ENCODE measurements at places on chromosomes 2 and 18.
A peak's percentile ranks its signal among the peaks of the same experiment; 100 is the strongest.

DNA sequence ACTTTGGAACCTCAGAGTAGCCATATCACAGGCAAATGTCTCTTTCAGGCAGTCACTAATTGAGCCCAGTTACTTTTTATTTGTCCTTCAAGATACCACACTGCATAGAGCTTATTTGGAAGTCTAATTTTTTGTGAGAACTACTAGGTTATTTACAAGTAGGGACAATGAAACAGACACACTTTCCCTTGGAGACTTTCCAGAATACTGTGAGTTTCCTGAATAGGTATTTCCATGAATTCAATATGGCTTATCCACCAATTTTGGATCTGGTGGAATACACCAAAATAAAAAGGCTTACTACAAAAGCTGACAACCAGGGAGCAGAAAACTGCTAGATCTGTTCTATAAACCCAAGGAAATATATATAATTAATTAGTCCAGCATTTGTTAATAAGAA is 83.3 kb downstream of the NRXN1 start:
- H3K27me3 ChIP-seq, result no peaks in the 10 kb centered on the region
- H3K4me1 ChIP-seq, result no peaks in the 10 kb centered on the region
- no peak overlapping the region for H3K4me3 ChIP-seq
- DNase-seq, result no peak
- no peaks in the 10 kb centered on the region for H3K36me3 ChIP-seq
- no peak overlapping the region for H3K27ac ChIP-seq

DNA sequence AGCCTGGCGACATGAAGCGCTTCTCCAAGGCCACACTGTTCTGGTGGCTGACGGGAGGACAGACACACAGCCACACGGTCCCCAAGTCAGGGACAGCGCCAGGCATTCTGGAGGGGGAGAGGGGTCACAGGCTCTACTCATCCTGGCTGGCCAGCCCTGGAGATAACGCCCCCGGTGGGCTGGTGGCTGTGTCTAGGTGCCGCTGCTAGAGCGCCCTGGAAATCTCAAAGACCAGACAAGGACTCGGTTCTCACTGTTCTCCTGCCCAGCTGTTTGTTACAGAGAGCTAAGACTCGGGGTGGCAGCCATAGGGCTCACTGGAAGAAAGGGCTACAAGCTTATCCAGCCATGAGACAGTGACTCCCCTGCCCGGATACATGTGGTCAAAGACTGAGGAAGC is 72.0 kb downstream of the KCNF1 start:
- no peaks in the 10 kb centered on the region for H3K4me1 ChIP-seq
- no peak for DNase-seq
- H3K27me3 ChIP-seq, result no peaks in the 10 kb centered on the region
- no peaks in the 10 kb centered on the region for H3K36me3 ChIP-seq

DNA sequence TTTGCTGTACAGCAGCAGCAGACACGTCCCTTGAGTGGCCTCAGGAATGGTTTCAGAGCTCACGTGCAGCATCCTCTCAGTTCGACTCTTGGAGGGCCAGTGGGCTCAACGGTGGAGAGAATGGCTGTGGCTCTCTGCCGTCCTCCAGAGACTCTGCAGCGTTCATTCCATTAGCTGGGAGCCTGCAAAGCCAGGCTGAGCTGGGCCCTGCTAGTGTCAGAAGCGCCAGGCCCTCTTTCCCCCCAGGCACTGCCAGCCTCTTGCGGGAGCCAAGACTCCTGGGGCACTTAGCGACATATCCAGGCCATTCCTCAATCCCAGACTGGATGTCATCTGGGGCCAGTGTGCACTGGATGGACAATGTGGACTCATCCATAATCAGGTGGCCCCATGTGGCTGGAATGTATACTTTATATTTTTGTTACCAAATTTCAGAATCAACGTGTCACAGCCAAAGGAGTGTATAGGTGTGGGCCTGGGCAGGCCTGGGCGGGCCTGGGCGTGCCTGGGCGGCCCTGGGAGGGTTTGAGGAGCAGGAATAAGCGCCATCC is 125.1 kb upstream of the EPAS1 start:
- no peak for DNase-seq
- H3K27me3 ChIP-seq, result no peaks in the 10 kb centered on the region
- no peak overlapping the region for H3K27ac ChIP-seq
- H3K4me1 ChIP-seq, result peaks cover 5% of the 10 kb centered on the region

DNA sequence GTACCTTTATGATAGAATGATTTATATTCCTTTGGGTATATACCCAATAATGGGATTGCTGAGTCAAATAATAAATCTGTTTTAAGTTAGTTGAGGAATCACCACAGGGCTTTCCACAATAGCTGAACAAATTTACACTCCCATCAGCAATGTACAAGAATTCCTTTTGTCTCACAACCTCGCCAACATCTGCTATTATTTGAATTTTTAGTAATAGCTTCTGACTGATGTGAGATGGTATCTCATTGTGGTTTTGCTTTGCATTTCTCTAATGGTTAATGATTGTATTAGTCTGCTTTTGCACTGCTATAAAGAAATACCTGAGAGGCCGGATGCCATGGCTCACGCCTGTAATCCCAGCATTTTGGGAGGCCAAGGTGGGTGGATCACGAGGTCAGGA is 1387.6 kb upstream of the ACVR2A start:
- H3K4me1 ChIP-seq, result no peaks in the 10 kb centered on the region
- no peak overlapping the region for H3K4me3 ChIP-seq

DNA sequence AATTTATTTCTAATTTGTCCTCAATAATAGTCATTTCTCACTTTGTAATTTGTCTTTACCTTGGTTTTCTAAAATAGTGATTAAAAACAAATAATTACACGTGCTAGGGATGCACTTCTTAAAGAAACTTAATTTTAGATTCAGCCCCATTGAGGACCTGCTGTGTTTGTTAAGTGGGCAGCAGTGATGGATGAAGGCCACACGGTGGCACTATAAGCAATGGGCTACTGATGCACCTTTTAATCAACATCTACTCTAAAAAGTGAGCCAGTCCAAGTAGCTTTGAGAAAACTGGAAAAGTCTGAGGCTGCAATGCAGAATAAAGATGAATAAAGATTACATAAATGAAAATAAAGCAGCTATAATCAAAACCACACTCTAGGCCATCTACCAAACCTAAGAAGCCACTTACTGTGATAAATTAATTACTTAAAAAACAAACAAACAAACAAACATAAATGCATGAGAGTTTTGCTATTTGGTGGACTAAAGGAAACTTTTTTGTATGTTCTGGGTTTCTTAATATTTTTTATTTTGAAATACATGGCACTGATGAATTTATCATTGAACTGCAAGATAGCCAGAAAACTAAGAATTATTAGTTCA is 89.3 kb downstream of the PDE11A start:
- H3K27ac ChIP-seq, result no peak overlapping the region
- no peaks in the 10 kb centered on the region for H3K4me1 ChIP-seq
- DNase-seq, result peak; percentile 39
- H3K4me3 ChIP-seq, result no peak overlapping the region
- H3K36me3 ChIP-seq, result no peaks in the 10 kb centered on the region
- H3K27me3 ChIP-seq, result peaks cover 2% of the 10 kb centered on the region

GRCh38 chr2:170411660-170412059 is 233.7 kb downstream of the MYO3B start:
- peaks cover 4% of the 10 kb centered on the region for H3K4me1 ChIP-seq
- no peak for DNase-seq
- peaks cover 13% of the 10 kb centered on the region for H3K27me3 ChIP-seq
- no peak overlapping the region for H3K27ac ChIP-seq
- H3K36me3 ChIP-seq, result no peaks in the 10 kb centered on the region

- no peak overlapping the region for H3K4me3 ChIP-seq
- no peaks in the 10 kb centered on the region for H3K36me3 ChIP-seq
- no peak for DNase-seq
- H3K27me3 ChIP-seq, result no peaks in the 10 kb centered on the region
Observed at GRCh38 chr2:18993756-18994338, 364.6 kb downstream of the OSR1 start.

- no peak overlapping the region for H3K27ac ChIP-seq
- no peak overlapping the region for H3K4me3 ChIP-seq
- H3K27me3 ChIP-seq, result peaks cover 9% of the 10 kb centered on the region
- no peaks in the 10 kb centered on the region for H3K36me3 ChIP-seq
Observed at GRCh38 chr2:200748779-200749178, 62.9 kb upstream of the BZW1 start.

- no peaks in the 10 kb centered on the region for H3K36me3 ChIP-seq
- no peak overlapping the region for H3K27ac ChIP-seq
- no peaks in the 10 kb centered on the region for H3K4me1 ChIP-seq
Observed at GRCh38 chr2:234917211-234917975, 34.4 kb upstream of the SH3BP4 start.

- no peak overlapping the region for H3K4me3 ChIP-seq
- H3K36me3 ChIP-seq, result peaks cover 5% of the 10 kb centered on the region
- peak overlapping the region; percentile 21 for H3K27ac ChIP-seq
- peaks cover 17% of the 10 kb centered on the region for H3K4me1 ChIP-seq
- H3K27me3 ChIP-seq, result no peaks in the 10 kb centered on the region
- DNase-seq, result peak; percentile 46
Observed at GRCh38 chr2:121722479-121722878, 14.2 kb downstream of the NIFK start.

DNA sequence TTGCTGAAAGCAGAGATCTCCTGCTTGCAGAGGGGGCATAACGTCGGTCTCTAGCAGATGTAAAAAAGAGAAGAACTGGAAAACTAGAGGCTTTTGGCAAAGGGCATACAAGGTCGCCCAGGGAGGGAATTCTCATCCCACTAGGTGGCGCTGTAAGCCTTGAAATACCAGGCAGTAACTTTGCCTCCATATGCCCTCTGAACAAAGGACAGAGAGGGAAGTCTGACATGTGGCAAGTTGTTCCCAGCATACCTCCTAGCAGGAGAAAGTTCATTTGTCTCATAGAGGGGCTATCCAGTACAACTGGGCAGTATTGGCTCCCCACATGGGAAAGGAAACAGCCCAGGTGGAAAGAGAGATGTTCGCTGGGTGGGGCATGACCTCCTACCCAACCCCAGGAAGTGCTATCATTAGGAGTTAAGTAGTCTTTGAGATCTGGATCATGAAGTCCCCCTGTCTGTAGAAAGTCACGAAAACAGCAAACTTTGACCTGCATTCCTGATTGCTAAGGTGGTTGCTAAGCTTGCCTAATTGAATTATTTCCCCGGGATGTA is 39.9 kb downstream of the STK17B start:
- peak; percentile 83 for DNase-seq
- no peaks in the 10 kb centered on the region for H3K27me3 ChIP-seq
- H3K4me3 ChIP-seq, result no peak overlapping the region
- peak overlapping the region; percentile 79 for H3K27ac ChIP-seq
- peaks cover 67% of the 10 kb centered on the region for H3K36me3 ChIP-seq

GRCh38 chr2:80393991-80394390 is 89.4 kb upstream of the LRRTM1 start:
- H3K36me3 ChIP-seq, result no peaks in the 10 kb centered on the region
- H3K27me3 ChIP-seq, result no peaks in the 10 kb centered on the region
- no peaks in the 10 kb centered on the region for H3K4me1 ChIP-seq
- H3K4me3 ChIP-seq, result no peak overlapping the region
- no peak overlapping the region for H3K27ac ChIP-seq

DNA sequence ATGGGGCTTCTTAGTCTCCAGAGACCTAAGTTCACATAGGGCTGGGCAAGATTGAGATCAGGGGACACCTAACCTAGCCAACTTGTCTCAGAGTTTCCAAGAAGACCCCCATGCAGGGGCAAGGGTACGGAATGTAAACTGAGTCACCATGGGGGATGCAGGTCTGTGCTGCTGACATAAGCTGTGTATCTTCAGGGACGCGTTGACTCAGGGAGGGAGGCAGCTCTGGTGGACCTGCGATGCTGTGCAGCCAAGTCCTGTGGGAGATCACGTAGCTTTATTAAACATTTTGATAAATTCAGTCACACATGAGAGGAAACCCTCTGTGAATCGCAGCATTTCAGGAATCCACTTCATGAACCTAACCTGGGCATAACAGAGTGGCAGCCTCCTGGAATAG is 216.0 kb downstream of the ANKRD30B start:
- no peak overlapping the region for H3K4me3 ChIP-seq
- no peak for DNase-seq
- no peaks in the 10 kb centered on the region for H3K27me3 ChIP-seq
- H3K36me3 ChIP-seq, result no peaks in the 10 kb centered on the region
- no peak overlapping the region for H3K27ac ChIP-seq
- no peaks in the 10 kb centered on the region for H3K4me1 ChIP-seq

GRCh38 chr2:109285244-109285651 is 156.2 kb downstream of the SH3RF3 start:
- no peak for DNase-seq
- no peaks in the 10 kb centered on the region for H3K36me3 ChIP-seq
- no peak overlapping the region for H3K27ac ChIP-seq
- no peaks in the 10 kb centered on the region for H3K4me1 ChIP-seq
- H3K4me3 ChIP-seq, result no peak overlapping the region

GRCh38 chr2:15844211-15844801 is 96.0 kb upstream of the MYCN start:
- no peaks in the 10 kb centered on the region for H3K36me3 ChIP-seq
- no peak overlapping the region for H3K4me3 ChIP-seq
- no peak for DNase-seq
- H3K27ac ChIP-seq, result no peak overlapping the region

DNA sequence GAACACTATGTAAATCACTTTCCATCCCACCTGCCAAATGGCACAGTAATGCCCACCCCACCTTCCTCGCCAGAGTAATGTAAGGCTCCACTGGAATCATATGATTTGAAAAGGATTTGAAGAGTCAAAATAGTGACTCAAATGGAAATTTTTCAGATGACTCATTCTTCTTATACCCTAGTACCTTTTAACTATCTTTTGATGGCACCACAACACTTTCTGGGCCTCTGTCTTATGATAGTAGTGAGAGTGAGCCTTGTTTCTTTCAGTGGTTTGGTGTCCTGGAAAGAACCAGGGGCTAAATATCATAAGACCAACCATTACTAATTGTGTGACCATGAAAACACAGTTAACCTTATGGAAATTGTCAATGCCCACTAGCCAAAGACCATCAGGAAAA is 235.4 kb upstream of the SLC14A2 start:
- no peak for DNase-seq
- peaks cover 3% of the 10 kb centered on the region for H3K4me1 ChIP-seq
- H3K4me3 ChIP-seq, result no peak overlapping the region

- no peak overlapping the region for H3K4me3 ChIP-seq
- no peaks in the 10 kb centered on the region for H3K4me1 ChIP-seq
- no peak overlapping the region for H3K27ac ChIP-seq
- no peaks in the 10 kb centered on the region for H3K36me3 ChIP-seq
- peaks cover 4% of the 10 kb centered on the region for H3K27me3 ChIP-seq
- DNase-seq, result no peak
Observed at GRCh38 chr2:165470361-165470760, 863 bp downstream of the CSRNP3 start.

- H3K27ac ChIP-seq, result no peak overlapping the region
- H3K36me3 ChIP-seq, result no peaks in the 10 kb centered on the region
- no peaks in the 10 kb centered on the region for H3K4me1 ChIP-seq
- no peak for DNase-seq
Observed at GRCh38 chr2:16323551-16324543, 341.8 kb downstream of the CYRIA start.

DNA sequence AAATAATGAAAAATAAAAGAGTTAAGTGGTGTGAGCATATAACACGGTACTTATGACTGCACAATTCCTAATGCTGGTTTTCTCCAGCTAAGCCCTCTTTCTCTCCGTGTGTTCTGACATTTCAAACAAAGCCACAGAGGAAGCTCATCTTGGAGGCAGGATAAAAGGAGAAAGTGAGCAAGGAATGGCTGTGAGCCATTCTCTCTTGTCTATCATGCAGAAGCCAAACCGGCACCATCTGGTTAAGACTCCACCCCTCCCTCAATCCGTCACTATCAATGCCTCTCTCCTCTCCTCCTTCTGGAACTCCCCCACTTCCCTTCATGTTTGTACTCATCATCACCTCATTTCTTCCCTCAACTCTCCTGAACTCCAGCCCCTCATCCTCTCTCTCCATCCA is 210.4 kb downstream of the TMEM163 start:
- H3K4me3 ChIP-seq, result no peak overlapping the region
- DNase-seq, result no peak
- H3K27me3 ChIP-seq, result no peaks in the 10 kb centered on the region

Data from activated CD8-positive, alpha-beta T cell treated with anti-CD3 and anti-CD28 coated beads for 36 hours (primary cell).